ENCODE measurements at places on chromosomes 13 and 19.

- DNase-seq, result no peak
Observed at GRCh38 chr13:95822303-95822702, 145.4 kb downstream of the DNAJC3 start.

DNA sequence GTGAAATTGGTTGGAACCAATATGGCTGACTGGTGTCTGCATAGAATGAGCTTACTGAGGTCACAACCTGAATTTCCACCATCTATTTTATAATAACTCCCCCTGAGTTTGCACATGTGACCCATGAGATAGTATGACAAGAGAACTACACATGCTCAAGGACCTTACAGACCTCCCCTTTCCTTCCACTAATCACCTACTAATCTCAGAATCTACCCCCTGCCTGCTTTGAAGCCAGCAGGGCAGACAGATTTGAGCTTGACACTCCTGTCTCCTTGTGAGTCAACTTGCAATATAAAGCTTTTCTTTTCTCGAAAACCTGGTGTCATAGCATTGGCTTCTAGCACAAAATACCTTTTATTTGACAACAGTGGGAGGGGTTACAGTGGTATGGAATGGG lies 248.4 kb downstream of the RFC3 start:
- DNase-seq, result no peak

DNA sequence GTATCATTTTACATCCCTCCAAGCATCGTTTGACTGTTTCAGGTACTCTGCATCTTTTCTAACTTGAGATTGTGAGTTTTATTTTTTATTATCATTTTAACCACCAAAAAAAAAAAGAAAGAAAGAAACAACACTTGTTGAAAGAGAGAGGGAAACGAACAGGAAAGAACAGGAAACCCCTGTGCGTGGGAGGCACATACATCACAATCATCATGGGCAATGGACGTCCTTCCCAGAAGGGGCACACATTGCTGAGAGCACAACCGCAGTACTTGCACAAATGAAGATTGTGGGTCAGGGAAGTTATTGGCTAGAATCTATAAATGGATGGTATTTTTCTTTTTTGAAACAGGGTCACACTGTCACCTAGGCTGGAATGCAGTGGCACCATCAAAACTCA lies 1.7 kb downstream of the CLC start:
- DNase-seq, result no peak

GRCh38 chr13:26485786-26486185 lies 71.7 kb upstream of the WASF3 start:
- DNase-seq, result no peak

GRCh38 chr19:58170860-58171259 lies 12.0 kb upstream of the ZNF274 start:
- no peak for DNase-seq

GRCh38 chr19:10238172-10238783 lies 7.1 kb upstream of the S1PR2 start:
- no peak for DNase-seq

GRCh38 chr19:5228932-5229777 lies 111.5 kb downstream of the PTPRS start:
- DNase-seq, result no peak

DNA sequence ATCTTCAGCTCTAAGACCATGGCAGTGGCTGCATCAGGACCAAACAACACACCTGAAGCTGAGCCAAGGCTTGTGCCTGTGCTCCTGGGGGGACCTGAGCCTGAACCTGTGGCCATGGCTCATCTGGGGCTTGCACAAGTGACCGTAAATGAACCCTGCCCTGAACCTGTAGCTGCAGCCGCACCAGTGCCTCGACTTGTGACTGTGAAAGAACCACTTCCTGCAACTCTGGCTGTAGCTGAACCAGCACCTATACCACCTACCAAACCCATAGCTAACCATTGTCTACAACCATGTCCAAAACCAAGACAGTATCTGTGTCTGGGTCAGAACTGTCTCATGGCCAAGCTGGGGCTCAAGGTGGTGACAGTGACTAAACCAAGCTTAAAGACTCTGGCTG lies 28.2 kb upstream of the SDHAF1 start:
- DNase-seq, result no peak

GRCh38 chr19:2627319-2627829 lies 75.1 kb downstream of the GNG7 start:
- DNase-seq, result peak; percentile 51

Measured in activated T-helper 9 cell treated with anti-CD3 and anti-CD28 coated beads, Interleukin-2, amount 50 U/mL, for 16 hours (primary cell).